ENCODE measurements at places on chromosomes 1 and 21.

DNA sequence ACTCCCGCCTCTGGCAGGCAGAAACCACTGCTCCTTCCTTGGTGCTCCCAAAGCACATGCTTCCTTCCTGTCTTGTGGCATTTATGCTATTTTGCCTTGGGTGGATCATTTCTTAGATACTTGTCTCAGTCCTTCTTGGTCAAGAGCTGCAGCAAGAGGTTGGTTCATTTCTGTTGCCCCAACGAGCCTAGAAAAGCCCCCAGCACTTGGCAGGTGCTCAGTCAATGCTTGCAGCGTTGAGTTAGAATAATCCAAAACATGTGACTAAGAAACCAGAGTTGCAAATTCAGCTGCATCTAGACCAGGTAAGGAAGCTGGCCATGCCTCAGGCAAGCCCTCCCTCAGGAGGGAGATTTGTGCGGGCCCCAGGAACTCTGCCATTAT, 42.4 kb upstream of the TENT5C start:
- DNase-seq: no peak

DNA sequence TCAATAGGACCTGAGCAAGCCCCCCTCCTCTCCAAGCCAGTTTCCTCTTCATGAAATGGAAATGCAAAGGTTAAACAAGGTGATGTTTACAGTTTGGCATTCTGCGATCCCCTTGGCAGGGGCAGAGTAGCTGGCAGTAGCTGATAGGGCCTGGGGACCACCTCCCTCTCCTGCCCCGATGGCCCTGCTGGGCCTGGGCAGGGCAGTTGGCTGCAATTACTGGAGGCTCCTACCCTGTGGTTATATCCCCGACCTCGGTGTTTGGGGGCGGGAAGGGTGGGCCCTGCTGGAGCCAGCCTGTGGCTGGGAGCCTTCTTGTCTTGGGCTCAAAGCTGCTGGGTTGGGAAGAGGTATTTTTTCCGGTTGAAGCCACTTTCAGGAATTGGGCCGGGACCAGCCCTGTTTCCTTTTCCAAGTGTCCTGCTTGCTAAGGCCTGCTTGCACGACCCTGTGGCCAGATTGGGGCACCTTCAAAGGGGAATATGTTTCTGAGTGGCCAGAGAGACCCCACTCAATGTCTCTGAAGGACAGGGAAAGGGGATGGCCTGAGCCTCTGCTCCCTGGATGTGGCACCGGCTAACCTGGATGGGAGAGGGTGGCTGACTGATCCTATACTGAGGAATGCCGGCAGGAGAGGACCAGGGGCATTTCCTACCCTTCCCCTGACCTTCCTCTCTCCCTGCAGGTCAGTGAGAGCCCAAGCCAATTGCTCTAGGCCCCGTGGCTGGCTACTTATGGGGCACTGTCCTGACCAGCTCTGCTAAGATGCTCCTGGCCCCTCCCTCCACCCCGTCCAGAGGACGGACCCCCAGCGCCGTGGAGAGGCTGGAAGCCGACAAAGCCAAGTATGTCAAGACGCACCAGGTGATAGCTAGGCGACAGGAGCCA, 1.9 kb downstream of the FAM110D start:
- DNase-seq: no peak

GRCh38 chr21:37665230-37666024, 250.8 kb downstream of the KCNJ6 start:
- DNase-seq: no peak

DNA sequence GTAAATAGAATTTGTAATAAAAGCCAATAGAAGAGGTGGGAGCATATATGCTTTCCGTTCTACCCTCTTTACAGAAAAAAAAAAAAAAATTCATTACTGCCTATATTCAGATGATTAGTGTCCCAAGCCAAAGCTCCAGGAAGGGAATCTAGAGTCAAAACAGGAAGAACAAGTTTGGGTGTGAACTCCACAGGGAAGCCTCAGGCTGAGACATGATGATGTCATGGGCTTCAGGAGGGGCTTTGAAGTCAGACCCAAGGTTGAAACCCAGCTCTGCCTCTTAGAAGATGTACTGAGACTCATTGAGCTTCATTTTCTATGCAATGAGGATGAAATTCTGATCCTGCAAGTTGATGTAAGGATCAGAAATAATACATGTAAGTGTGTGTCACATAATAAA, 250.0 kb upstream of the ADGRL2 start:
- no peak for DNase-seq

- no peak for DNase-seq
Measured at GRCh38 chr1:84719543-84720217, 29.4 kb upstream of the SSX2IP start.

DNA sequence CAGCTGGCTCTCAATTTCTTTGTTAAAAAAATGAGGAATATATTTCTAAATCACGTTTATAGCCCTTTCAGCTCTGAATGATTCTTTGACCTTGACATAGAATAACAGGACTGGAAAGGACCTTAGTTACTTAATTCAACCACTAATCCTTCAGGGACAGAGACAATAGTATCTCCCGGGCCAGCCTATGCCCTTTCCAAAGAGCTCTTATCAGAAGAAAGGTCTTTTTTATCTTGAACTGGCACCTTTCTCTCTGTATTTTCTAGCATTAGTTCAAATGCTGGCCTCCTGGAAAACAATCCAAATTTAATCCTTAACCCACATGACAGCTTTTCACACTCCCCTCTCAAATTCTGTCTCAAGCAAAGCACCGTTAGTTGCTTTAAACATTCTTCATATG, 44.8 kb upstream of the FBXO28 start:
- DNase-seq: no peak

DNA sequence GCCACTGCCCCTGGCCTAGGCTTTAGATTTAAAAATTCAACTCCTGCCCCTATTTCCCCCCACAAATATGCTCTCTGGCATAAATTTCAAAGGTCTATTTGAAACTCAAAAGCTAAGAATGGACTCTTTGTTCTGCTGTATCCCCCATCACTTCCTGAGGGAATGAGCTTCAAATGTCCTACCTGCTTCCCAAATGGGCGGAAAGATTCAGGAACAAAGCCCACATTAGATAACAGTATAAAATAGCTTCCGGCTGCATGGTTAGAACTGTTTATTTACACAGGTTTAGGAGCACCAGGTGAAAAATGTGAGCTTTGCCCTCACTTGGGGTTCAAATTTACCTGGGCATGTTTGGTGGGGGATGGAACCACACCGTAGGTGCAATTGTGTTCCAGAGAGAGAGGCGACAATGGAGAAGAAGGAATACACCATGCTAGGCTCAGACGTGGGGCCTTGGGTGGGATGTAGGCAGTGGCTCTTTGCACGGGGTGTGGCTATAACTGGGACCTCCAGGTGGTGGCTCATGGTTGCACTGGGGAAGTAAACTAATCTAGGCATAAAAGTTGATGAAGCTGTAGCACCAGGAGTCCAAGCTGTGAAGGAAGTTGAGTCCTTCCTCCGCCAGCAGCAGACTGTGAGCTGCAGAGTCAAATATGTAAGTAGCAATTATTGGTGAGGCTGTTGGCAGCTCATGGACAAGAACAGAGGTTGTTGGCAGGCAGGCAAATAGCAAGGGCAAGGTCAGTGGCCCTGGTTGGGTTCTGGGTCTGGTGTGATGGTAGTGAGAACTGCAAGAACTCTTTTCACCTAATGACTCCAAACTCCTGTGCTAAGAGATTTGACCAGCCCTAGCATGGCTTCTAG, 41.5 kb upstream of the SRSF10 start:
- peak; percentile 43 for DNase-seq

DNA sequence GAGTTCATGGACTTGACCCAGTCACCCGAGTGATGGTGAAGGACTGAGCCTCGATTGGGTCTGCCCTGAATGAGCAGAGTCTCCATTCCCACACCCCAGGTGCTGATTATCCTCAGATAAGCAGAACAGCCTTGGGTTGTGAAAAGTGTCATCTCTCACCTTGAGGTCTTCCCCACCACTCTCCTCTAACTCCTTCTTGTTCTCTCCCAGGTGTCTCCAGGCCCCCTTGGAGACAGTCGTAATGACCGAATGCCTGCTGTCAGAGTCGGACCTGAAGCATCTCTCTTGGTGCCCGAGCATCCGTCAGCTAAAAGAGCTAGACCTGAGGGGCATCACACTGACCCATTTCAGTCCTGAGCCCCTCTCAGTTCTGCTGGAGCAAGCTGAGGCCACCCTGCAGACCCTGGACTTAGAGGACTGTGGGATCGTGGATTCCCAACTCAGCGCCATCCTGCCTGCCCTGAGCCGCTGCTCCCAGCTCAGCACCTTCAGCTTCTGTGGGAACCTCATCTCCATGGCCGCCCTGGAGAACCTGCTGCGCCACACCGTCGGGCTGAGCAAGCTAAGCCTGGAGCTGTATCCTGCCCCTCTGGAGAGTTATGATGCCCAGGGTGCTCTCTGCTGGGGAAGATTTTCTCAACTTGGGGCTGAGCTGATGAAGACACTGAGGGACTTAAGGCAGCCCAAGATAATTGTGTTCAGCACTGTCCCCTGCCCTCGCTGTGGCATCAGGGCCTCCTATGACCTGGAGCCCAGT, 3.4 kb downstream of the PRAMEF12 start:
- no peak for DNase-seq

DNA sequence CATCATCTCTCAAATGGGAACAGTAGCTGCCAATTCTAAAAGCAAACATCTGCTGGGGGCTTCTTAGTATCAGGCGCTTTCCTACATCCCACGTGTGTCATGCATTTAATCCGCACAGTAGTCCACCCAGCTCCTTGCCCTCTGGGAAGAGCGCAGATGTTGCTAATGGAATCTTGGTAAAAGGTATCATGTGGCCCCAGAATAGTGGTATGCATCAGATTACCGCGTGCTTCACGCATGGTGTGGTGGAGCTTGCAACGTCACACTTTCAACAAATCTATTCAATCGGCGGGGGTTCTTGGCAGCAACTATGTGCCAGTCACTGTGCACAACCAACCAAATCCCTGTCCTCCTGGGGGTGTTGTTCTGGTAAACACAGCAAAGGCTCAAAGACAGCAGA, 141.0 kb downstream of the HIVEP3 start:
- DNase-seq: no peak

DNA sequence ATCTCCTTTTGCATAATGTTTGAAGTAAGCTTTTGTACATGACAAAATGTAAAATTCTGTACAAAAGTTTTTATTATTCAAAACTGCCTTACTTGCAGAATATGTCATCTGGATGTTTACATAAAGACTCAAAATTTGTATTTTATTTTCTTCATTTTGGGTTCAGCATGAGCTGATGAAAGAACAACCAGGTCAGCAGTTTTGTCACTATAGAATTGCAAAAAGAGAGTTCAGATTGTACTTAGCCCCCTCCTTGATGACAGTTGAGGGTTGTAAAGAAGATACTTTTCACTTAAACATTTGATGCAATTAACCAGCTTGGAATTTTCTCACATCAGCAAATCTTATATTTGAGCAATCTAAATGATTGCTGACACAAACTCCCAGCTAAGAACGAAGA, 669.3 kb downstream of the PLA2G4A start:
- no peak for DNase-seq

DNA sequence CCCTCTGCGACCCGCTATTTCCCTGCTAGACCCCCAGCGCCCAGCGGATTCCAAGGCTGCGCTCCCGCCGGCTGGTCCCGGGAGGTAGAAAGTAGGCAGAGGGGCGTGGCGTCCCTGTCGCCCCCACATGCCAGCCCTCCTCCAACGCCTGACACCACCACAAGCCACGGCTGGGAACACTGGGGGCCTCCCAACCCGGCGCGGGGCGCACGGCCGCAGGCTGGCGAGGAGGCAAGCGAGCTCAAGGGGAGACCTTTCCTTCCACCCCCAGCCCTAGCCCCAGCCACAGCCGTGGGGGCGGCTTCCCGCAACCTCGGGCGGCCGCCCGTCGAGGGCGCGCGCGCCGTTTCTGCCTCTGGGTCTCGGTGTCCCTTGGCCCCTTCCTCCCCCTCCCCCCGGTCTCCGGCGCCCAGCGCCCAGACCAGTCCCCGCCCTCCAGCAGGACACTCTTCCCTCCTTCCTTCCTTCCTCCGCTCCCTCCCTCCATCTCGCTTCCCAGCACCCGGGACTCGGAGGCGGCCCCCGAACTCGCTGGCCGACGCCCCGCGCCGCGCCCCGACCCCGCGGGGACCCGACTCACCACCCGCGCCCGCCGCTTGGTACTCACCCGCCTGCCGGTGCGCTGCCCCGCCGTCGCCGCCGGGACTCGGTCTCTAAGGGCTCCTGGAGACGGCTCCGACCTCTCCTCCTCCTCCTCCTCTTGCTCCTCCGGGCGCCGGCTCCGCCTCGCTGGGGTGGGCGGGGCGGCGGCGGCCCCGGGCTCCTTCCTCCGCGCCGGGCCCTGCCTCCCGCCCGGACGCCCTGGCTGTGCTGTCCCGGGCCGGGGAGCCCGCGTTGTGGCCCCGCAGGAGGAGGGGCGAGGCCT, at the start of gene GNG12:
TSS of gene GNG12 (minus strand) at position 731 of the 865 bp plus-strand sequence. CDS start 125,781 bp downstream, outside the sequence.
- peak; percentile 70 for DNase-seq

DNA sequence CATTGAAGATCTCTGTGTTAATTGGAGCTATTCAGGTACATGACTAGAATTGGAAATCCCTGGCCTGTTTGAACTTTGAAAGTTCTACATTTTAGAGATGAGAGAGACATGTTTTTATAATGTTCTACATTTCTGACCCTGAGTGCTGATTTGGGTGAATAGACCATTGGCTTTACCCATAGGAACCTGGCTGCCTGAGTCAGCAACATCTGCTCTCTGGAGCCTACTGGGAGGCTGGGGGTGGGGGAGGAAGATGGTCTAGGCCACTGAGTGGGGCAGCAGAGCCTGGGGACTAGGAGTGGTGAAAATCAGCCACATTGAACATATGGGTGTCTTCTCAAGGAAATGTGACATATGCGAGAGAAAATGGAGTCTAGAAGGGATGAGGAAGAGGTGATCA, 1.4 kb upstream of the VANGL1 start:
- no peak for DNase-seq

GRCh38 chr1:51689643-51690042, 72.8 kb downstream of the OSBPL9 start:
- DNase-seq: no peak

- peak; percentile 49 for DNase-seq
Measured at GRCh38 chr1:7218210-7218832, 433.1 kb downstream of the CAMTA1 start.

GRCh38 chr1:214417545-214418210, 133.7 kb downstream of the PTPN14 start:
- DNase-seq: no peak

- DNase-seq: no peak
Measured at GRCh38 chr1:107443027-107443426, 302.2 kb downstream of the NTNG1 start.

DNA sequence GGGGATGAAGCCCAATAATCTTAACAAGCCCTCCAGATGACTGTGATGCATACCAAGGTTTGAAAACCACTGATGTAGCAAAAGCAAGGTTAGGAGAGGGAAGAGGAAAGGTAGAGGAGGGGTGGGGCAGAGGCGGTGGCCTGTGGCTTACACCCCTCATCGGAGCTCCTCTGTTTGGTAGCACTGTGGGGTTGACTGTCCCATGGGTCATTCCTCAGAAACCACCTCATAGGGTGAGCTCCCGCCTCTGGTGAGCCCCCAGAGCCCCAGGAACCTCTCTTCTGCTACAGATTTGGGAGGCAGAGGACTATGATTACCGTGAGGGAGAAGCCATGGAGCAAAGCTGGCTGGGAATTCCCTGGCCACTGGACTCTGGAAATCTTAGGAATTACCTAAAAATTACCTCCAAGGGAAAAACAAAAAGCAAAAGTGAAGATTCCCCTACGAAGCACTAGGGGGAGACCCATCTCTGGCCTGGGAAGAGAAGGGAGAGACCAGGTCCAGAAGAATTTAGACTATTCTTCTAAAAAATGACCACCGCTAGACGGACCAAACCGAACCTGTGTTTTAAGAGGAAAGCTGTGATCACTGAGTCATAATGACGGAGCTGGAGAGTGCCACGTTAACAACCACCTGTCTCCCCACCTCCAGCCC, 1.5 kb upstream of the RASSF5 start:
- DNase-seq: no peak

Measured in Caco-2 (cell line).